ENCODE measurements at places on chromosomes 1 and 21.

GRCh38 chr1:222772996-222773379 lies 36.0 kb downstream of the FAM177B start:
- no peak for DNase-seq

- no peak for DNase-seq
These were observed 16.3 kb downstream of the AGPAT3 start for GRCh38 chr21:43881283-43881682.

DNA sequence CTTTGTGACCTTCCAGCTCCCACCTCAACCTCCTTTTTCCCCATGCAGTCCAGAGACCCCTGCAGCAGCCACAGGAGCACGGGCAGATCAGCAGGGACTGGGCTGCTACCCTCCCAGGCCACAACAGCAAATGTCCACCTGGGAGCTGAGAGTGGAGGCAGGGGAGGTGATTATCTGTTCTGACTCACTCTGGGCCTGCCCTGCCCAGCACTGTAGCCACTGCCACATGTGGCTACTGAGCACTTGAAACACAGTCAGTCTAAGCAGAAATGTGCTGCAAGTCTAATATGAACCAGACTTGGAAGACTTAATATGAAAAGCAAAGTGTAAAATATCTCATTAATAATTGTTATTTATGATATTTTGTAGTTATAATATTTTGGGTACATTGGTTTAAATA lies 148.9 kb upstream of the VANGL1 start:
- DNase-seq, result peak; percentile 82

GRCh38 chr1:33170351-33171274 lies 11.2 kb downstream of the TRIM62 start:
- no peak for DNase-seq

DNA sequence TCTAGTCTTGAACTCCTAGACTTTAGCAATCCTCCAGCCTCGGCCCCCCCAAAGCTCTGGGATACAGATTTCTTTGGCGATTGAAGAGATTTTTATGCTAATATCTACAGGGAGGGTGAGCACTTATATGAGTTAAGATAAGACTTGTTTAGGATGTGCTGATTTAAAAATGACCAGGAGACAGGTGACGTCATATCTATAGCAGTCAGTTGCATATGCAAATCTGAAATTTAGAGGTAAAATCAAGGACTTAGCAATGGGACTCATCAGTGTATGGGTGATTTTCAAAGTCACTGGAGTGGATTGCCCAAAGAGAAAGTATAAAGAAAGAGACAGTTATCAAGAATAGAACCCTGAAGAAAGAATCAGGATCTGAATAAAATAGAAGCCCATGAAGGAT lies 394.5 kb downstream of the ADGRL2 start:
- no peak for DNase-seq

DNA sequence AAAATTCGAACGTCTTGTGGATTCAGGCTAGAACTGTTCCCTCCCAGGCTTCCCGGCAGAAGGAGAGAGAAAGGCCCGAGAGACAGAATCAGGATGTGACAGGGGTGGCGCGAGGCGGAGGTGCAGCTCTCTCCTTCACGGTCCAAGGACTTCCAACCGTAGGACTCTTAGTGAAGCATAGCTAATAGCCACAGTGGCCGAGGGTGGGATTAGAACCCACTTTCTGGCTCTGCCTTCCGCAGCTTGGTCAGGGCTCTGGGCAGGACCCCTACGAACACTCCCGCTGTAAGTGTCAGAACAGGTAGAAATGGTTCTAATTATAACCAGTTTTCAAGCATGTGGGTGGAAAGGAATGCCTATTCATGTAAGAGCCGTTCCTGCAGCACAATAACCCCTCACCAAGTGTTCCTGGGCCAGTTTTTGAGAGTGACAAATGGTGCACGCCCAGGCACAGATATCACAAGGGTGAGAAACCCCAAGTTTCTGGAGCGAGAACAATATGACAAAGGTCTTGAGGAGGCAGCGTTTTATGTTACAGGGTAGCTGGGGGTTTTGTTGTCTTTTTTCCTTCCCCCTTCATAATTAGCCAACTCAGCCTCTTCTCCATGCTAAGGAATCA lies 86.4 kb downstream of the SYF2 start:
- DNase-seq, result no peak

DNA sequence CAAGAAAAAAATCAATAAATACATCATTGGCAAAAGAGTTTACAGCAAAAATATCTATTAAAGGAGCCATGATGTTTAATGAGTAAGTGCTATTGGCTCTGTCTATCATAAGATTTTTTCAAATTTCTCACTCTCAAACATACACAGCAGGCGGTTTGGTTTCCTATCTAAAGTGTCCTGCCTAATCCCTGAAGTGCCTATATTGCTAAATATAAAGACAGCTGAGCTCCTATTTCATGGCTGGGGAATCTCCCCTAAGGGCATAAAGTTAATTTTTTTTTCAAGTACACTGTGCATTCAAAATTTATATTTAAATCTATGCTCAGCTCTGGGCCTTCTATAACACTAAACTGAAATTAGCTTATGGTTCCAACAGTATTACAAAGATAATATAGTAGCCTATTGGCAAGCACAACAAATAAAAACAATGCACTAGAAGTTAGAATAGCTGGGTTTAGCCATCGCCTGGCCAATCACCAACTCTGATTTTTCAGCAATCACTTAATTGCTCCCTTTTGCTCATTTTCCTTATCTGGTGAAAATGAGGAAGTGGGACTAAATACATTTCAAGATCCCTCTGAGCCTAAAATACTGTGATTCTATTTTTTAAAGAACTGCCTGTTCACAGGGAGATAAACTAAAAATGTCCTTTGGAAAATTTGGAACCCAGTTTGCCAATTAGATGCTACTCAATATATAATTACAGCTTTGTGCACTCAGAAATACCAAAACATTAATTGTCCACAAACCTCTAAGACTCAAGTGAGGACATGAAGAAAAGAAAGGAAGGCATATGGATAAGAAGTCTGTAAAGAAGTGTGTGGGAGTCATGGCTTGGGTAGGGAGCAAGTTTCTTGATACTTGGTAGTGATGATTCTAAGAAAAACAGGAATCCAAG lies 62.5 kb downstream of the WDR64 start:
- DNase-seq, result no peak

DNA sequence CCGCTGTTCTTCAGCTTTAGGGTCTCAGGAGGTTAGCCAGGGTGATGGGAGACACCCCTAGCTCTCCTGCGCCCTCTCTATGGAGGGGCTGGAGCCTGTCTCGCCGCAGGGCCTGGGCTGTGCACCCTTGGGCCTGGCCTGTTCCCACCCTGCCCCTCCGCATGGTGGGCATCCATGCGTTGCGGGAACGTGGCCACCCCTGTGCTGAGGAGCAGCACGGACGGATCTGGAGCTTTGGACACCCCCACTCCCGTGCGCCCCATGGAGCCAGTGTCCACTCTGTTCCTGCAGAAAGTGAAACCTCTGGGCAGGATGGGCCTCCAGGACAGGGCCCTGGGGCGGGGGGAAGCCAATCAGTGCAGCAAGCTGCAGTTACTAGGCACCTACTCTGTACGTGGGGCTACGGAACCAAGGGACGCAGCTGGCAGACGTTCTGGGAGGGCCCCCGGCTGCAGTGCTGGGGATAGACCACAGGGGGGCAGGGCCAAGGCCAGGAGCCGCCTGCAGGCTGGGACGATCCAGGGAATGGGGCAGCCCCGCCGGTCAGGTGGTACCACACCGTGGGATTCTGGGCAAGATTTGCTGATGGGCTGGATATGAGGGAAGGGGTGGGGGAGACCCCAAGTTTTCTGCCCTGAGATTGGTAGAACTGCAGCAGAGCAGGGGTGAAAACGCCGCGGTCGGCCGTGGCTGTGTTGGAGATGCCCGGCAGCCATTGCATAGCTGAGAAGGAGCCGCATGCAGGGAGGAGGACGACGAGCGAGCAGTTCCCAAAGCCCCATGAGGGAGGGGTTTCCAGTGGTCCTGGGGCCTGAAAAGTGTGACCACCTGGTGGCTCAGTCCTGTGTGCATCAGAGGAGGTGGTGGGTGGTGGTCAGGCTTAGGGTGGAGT lies 43.3 kb downstream of the TP73 start:
- DNase-seq, result peak; percentile 90

GRCh38 chr1:217275655-217276398 lies 355.1 kb downstream of the GPATCH2 start:
- DNase-seq, result peak; percentile 12

GRCh38 chr1:92291372-92291999 lies 7.3 kb downstream of the GLMN start:
- DNase-seq, result peak; percentile 63
